ENCODE measurements at places on chromosomes 6 and 20.

DNA sequence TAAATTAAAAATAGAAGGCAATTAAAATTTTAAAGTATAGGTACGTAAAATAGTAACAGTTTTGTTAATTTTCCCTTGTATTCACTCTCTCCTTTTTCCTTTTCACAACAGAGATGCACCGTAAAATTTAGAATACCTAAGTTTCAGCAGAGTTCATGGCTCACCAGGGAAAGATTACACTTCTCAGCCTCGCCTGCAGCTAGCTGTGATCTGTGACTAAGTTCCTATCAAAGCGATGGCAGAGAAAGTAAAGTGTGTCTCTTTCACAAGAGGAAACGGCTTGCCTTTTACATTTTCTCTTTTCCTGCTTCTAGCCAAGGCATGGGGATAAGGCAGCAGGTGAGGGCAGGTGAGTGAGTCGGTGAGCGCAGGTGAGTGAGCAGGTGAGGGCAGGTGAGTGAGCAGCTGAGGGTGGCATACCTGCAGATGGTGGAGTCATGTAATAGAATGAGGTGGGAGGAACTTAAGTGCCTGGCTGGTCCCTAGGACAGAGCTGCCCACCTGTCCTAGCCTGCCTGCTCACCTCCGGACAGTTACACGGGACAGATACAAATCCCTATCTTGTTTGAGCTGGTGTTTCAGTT lies 30.9 kb downstream of the ZFP64 start:
- no peak for DNase-seq

GRCh38 chr20:36460648-36461599 lies 80.4 kb upstream of the MYL9 start:
- DNase-seq = peak; percentile 90

DNA sequence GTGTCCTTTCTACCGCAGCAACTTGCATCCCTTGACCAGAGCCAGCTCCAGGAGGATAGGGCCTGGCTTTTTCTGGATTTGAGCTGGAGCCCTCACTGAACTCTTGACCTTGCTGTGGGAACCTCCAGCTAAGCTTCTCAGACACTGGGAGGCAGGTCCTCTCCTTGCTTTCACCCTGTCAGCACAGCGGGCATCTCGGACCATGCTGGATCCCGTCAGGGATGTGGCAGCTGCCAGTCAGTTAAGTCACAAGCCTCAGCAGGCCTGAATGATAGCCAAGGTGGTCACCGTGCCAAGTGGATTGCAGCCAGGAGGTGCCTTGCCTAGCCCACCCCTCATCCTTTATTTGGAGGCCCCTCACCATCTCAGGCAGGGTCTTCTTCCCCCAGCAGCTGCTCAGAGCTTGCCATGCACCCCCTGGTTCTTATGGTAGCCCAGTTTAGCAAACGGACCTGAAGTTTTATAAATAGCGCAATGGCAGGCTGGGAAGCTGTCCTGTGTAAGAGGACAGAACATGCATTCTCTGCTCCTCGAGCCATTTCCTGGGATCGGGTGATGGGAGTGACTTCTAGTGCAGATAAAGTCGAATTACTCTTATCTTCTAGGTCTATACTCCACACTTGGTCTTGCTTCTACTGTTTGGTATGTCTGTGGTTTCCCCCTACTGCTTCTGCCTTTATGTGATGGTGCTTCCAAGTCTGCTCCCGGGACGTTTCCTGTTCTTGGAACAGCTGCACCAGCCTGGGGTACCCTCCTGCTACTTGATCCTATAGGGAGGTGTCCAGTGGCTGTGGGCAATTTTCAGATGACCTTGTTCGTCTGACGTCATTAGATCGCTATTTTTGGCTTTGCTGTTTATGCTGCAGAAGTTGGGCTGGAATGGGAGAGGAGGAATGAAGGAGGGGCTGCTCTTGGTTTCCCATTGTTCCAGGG lies 7.1 kb upstream of the MYLK2 start:
- DNase-seq = no peak

DNA sequence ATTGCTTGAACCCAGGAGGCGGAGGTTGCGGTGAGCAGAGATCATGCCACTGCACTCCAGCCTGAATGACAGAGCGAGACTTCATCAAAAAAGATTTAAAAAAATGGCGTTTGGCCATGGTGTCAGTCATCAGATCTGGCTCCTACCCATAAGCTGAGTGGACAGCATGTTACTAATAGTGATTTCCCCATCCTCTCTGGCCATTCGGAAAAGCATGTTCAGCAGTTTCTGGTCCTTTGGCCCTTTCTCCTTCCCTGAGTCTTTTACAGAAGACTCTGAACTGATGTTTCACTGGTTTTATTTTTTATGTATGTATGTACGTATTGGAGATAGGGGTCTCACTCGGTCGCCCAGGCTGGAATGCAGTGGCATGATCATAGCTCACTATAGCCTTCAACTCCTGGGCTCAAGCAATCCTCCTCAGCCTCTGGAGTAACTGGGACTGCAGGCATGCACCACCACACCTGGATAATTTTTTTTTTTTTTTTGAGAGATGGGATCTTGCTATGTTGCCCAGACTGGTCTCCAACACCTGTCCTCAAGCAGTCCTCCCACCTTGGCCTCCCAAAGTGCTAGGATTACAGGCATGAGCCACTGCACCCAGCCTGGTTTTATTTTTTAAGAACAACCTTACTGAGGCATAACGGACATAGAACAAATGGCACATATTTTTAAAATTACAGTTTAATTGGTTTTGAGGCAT lies 84.2 kb upstream of the CNKSR3 start:
- DNase-seq = no peak

DNA sequence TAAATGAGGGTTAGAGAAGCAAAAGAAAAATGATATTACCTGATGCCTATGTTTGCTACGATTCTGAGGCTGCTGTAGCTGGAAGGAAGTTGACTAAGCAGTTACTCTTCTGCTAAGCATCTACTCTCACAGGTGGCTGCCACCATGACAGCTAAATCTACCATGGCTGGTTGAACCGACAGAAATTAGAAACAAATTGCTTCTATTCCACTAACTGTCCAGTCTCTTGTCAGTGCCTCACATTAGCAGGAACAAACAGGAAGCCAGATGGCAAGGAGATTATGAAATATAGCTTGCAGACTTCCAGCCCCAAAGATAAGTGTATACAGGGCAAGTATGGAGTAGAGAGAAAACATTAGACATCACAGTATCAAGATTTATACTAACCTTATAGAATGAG lies 59.4 kb upstream of the TMEM200A start:
- no peak for DNase-seq

- no peak for DNase-seq
Measured at GRCh38 chr20:25071734-25072133, 10.2 kb downstream of the VSX1 start.

DNA sequence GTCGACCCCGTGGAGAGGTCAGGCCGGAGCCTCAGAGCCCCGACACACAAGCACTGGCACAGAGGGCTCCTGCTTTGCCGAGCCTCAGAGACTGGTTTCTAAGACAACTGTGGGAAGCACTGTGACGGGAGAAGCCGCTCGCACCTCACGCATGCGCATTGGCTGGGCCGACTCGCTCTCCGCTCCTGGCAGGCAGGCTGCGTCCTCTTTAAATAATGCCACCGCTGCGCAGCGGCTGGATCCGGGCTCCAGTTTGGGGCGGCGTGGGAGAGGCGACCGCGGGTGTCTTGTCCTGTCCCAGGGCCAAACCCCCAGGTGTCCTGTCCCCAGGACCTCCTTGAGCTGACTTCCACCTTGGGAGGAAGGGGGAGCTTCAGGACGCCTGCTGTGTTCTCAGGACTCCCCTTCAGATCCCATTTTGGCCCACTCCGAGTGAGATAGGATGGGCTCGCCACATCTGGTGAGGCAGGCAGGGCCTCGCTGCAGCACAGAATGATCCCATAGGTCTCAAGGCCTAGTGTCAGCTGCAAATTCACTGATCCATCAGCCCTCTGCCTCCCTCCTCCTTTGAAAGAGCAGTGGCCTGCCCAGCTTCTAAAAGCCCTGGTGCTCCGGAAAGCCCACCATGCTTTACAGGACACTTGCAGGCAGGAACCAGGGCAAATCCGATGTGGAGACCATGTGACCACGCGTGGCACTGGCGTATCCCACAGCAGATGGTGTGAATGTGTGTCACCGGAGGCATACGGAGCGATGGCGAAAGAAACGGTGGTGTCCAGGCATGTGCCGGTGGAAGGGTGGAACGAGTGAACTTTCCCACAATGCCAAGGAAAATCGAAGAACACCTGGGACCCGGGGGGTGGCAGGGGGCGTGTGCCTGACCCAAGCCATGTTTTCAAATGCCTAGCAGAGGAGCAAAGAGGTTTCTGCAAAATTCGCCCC lies 169.3 kb upstream of the ZNF337 start:
- peak; percentile 14 for DNase-seq

DNA sequence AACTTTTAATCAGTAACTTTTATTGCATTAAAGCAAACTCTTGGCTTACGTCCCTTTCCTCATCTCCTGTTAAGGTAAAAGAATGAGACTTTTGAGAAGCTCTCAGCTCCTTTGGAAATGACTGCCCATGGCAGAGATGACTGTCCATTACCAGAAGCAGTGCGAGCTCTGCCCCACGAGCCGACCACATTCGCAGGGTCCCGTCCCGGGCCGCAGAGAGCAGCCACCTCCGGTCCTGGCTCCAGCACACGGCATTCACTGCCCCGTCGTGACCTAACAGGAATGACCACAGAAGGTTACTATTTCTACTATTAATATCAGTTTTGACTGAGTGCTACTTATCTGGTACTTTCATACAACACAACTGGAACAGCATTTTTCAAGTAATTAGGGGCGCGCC lies 63.4 kb downstream of the WDR27 start:
- no peak for DNase-seq

DNA sequence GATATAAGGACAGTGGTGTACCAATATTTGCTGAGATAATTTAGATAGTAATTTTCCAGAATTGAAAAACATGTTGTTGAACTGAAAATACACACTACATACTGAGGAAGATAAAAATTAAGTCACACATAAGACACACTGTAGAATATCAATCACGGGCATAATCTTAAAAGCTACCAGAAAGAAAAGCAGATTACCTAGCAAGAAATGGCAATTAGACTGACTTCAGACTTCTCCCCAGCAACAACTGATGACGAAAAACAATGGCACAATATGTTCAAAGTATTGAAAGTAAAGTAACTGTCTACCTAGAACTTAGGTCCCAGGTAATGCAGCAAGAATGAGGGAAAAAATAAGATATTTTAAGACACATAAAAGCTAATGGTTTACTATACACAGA lies 46.5 kb downstream of the NOL7 start:
- DNase-seq = no peak

DNA sequence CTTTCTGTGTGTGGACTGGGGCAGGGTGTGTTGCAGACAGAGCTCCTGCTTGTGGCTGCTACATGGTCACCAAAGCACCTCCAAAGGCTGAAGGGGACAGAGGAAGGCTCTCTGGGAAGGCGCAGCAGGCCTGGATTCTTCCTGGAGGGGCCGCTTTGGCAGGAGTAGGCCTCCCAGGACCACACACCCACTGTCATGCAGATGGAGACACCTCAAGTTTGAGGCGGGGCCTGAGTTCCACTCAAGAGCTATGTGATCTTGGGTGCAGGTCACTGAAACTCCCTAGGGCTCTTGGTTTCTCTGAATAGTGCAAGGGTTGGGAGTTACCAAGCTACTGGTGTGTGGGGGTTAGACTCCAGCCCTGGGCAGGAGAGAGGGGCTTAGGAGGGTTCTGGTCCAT lies 27.9 kb downstream of the EFCAB8 start:
- DNase-seq = no peak

DNA sequence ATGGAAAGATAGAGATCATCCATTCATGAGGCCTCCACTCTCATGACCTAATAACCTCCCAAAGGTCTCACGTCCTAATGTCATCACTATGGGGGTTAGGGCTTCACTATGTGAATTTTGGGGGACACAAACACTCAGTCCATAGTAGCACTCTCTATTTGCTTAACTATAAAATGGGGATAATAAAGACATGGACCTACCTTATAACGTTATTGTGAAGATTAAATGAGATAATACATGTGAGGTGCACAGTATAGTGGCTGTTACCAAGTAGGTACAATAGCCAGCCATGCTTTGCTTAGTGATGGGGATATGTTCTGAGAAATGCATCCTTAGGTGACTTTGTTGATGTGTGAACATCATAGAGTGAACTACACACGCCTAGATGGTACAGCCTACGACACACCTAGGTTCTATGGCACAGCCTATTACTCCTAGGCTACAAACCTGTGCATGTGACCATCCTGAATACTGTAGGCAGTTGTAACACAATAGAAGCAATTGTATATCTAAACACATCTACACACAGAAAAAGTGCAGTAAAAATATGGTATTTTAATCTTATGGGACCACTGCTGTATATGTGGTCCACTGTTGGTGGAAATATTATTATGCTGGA lies 39.7 kb downstream of the PPP1R14C start:
- no peak for DNase-seq

- no peak for DNase-seq
Measured at GRCh38 chr6:31781244-31782125, 4.4 kb upstream of the VWA7 start.

DNA sequence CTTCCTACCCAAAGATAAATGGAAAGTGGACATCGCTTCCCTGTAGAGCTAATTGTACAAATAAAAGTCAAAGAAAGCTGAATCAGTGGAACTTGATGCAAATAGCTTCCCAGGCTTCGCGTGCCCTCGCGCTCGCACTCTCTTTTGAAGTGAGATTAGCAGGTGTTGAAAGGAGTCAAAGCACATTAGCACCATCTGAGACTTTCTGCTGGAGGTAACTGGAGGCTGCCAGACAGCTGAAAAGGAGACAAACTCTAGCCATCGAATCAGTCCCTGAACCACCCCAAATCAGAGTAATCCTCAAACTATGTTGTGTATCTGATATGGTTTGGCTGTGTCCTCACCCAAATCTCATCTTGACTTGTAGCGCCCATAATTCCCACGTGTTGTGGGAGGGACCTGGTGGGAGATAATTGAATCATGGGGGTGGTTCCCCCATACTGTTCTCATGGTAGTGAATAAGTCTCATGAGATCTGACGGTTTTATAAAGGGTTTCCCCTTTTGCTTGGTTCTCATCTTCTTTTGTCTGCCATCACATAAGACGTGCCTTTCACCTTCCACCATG lies 23.7 kb downstream of the SULF2 start:
- DNase-seq = no peak

- no peak for DNase-seq
Measured at GRCh38 chr6:73088138-73088813, 137.0 kb downstream of the KHDC1L start.

DNA sequence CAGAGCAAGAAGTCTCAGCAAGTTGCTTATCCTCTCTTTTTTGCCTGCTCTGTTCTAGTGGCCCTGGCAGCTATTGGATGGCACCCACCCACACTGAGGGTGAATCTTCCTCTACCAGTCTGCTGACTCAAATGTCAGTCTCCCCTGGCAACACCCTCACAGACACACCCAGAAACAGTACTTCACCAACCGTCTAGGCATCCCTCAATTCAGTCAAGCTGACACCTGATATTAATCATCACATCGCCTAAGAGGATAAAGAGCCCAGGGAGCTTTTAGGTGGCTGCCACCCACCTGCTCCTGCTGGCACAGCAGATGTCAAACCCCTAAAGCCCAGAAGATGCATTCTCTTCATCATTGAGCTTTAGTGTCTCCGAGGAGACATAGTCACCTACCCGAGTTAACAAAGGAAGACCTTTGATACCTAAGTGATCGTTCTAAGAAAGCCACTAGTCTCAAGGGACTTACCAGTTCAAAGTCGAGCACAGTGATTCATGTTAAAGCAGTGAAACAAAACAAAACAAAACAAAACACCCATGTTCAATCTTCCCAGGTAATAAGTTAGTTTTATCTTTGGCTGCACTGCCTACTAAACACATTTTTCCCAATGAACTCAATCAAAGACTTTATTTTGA lies 97.7 kb upstream of the KCNQ5 start:
- no peak for DNase-seq

GRCh38 chr6:39062014-39062740 lies 13.6 kb downstream of the GLP1R start:
- DNase-seq = no peak
